ENCODE measurements at places on chromosomes 12 and 14. TPM values are rescaled to one million over a fixed set of nuclear protein-coding genes. Genes with fewer than 3 reads are reported as not detected.

Gene KERA
- total RNA-seq, result not detected

Gene C12orf60
- total RNA-seq, result 0.54 TPM

Gene HCAR1
- 0.31 TPM for total RNA-seq

Gene DENND5B
- total RNA-seq, result 36.8 TPM

Gene CLEC6A
- not detected for total RNA-seq

All from Panc1 (cell line).